ENCODE measurements at places on chromosomes 12 and 14.

DNA sequence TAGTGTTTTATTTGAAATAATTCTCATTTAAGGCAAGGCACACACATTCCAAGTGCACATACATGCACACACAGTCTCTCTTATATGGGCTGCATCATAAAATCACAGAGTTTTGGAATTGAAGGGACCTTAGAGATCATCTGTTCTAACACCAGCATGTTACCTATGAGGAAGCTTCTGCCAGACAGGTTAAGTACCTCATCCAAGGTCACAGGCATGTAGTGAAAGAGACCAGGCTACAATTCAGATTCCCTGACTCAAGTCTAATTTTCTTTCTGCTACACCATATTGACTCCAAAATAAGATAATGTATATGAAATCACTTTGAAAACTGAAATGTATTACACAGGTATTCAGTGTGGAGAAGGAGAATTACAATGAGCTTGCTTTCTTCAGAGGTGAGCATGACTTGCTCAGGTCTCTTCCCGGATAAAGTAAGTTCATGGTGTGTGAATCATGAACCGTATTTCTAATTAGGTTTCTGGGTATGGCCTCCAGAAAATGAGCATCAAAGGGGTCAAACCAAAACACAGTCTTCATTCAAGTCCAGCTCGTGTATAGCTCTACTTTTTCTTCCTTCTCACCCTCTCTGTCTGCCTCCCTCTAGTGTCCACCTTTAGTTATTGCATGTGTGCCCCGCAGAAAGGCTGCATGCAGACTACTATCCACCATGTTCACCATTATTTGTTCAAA, 411.9 kb downstream of the FUT8 start:
- DNase-seq: peak; percentile 44

GRCh38 chr12:41511247-41511646, 323.1 kb downstream of the PDZRN4 start:
- no peak for DNase-seq

DNA sequence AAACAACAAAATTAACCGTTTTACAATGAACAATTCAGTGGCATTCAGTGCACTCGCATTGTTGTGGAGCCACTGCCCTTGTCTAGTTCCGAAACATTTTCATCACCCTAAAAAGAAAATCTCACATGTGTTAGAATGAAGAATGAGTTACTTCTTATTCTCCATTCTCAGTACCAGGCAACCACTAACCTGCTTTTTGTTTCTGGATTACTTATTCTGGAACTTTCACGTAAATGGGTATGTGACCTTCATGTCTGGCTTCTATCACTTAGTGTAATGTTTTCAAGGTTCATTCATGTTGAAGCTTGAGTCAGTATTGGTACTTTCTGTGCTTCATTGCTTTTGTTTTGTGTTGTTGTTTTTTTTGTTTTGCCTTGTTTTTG, 15.6 kb downstream of the RCOR1 start:
- DNase-seq: no peak

DNA sequence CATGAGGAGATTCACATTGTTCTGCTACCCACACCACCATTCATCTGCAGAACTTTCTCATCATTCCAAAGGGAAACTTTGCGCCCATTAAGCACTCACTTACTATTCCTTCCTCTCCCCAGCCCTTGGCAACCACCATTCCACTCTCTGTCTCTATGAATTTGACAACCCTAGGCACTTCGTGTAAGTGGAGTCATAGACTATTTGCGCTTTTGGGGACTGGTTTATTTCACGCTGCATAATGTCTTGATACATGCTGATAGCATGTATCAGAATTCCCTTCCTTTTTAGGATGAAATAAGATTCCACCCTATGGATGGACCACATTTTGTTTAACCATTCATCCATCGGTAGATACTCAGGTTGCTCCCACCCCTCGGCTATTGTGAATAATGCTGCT, 4.5 kb upstream of the EML1 start:
- no peak for DNase-seq

- DNase-seq: no peak
Measured at GRCh38 chr14:73662487-73662943, 17.7 kb downstream of the DNAL1 start.

DNA sequence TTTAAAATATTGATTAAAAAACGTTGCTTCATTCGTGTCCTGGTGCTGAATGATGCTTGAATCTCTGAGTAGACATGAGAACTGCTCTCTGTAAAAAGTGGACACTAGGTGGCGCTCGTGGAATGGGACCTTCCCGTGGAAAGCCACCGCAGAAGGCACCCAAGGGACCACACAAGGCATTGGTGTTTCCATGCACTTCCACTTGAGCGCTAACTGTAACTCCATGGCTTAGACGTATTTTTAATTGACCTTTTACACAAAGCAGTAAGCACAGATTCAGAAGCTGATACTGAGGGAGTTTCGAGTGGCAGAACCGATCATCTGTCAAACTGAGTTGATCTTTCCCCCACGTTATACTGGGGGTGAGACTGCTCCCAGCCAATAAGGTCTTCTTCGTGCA, 135.3 kb downstream of the PRKCH start:
- peak; percentile 72 for DNase-seq

DNA sequence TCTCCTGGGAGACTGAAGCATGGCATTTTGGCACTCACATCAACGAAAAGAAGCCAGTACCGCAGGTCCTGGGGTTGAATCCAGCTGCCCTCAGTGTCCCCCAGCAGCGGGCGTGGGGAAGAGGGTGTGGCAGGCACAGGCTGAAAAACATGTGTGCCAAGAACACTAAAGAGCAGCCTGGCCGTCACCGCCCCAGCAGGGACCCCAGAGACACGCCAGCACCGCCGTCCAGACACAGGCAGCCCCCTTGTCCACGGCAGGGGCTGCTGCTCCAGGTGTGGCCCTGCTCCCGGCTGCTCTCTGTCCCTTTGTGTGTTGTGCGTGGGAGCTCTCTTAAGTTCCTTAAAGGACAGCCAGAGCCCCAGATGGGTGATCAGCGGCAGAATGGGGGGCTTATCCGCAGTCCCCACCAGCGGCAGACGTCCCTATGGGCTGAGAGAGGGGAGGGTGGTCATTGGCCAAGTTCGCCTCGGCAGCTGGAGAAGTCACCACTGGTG, 556 bp downstream of the PHETA1 start:
- DNase-seq: no peak

DNA sequence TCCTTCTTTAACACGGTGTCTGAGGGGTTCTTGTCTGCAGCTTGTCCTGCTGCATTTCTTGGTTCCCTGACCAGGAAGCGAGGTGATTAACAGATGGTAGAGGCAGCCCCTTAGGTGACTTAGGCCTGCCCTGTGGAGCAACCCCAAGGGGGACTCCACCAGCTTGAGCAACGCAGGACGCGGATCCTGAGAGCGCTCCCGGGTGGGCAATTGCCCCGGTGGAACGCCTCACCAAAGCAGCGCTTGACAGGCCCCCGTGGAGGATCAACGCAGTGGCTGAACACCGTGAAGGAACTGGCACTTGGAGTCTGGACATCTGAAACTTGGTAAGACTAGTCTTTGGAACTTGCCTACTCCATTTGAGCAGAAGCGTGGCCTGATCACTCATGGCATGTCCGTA, 272.9 kb upstream of the ATXN7L3B start:
- DNase-seq: no peak

DNA sequence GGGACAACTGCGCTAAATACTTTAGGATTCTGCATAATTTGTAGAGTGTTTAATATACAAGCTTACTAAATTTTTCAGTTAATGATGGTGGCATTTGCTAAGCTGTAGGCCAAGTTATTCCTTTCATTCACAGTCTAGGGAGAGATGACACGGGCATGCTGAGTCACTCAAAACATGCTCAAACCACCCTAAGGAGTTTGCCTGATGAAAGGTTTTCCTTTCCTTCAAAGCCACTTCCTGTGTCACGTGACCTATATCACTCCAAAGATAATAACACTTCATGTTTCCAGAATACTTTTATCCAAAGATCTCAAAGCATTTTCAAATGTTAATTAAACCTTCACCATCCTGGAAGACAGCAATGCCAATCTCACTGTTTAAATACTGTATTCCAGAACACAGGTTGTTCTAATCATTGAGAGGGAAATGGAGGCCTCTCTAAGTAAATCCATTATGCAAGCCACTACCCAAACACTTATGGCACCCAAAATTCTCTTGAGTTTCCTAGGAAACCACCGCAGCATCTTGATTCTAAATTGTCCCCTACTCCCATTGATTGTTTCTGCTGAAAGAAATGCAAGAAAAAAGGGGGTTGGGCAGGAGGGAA, 207.0 kb upstream of the CDKN3 start:
- DNase-seq: no peak
